ENCODE measurements at places on chromosomes 11 and 22. TPM values are rescaled to one million over a fixed set of nuclear protein-coding genes. Genes with fewer than 3 reads are reported as not detected.
A peak's percentile ranks its signal among the peaks of the same experiment; 100 is the strongest.

DNA sequence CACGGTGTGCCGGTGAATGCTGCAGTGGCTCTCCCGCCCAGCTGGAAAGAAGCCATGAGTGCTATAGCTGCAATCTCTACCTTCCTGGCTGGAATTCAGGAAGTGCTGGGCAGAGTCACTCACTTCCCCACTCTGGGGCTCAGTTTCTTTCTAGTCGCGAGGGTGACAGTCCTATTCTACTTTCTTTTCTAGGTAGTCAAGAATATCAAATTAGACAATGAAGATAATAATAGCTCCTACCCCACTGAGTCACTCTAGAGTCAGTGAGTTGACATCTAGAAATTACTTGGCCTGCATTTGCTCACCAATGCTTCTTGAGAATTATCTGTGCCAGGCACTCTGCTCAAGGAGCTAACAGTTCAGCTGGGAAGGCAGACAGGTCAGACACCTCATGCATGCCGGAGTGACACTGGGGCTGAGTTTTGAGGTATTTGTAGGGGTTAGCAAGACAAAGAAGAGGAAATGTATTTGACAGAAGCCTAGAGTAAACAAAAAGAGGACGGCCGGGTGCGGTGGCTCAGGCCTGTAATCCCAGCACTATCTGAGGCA lies 3.2 kb downstream of the CENPM start:
- peak overlapping the region; percentile 28 for H3K27ac ChIP-seq
- peaks cover 16% of the 10 kb centered on the region for H3K4me1 ChIP-seq
- H3K4me3 ChIP-seq, result no peak overlapping the region

DNA sequence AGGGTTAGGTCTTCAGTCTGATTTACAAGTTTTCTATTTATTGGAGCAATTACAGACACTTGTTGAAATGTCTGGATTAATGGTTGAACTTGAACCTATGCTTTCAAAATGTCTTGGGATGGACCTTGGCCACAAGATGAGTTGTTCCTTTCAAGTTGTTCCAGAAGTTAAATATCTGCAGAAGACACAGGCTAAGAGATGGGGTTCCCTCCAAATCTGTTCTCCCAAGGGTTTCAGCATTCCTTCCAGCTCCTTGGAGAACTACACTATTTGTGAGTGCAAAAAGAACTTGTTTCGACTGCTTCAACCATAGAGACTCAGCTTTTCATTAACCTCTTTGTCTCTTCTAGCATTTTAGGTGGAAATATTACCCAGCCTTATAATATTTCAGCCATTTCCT lies 189.0 kb upstream of the BLID start:
- no peak for DNase-seq
- peaks cover 12% of the 10 kb centered on the region for H3K4me1 ChIP-seq
- H3K36me3 ChIP-seq, result no peaks in the 10 kb centered on the region
- H3K4me3 ChIP-seq, result no peak overlapping the region
- H3K27me3 ChIP-seq, result no peaks in the 10 kb centered on the region

Gene ANGPTL5
- 0.12 TPM for total RNA-seq

DNA sequence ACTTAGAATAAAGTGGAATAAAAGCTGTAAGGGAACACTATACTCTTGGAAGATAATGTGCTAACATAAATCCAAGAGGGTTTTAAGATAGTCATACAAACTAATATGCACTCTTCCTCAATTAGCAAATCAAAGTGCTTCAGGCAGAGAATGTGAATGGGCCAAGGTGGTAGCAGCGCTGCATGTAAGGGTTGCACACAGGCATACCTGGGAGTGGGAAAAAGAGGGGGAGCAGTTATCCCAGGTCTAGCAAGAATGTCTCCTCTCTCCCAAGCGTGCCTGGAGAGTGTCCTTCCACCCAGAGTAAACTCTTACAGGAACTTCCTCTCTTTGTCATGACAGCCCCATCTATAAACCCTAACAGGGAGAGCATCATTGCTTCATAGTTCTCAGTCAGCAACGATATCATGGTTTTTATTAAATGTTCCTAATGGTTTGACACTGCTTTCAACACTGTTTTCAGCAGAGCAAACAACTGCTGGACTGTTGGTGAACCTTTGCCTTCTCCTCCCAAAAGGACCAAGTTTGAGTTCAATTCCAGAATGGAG lies 61.6 kb downstream of the SYTL2 start:
- H3K36me3 ChIP-seq, result no peaks in the 10 kb centered on the region
- no peaks in the 10 kb centered on the region for H3K27me3 ChIP-seq
- no peak overlapping the region for H3K4me3 ChIP-seq
- H3K27ac ChIP-seq, result no peak overlapping the region

DNA sequence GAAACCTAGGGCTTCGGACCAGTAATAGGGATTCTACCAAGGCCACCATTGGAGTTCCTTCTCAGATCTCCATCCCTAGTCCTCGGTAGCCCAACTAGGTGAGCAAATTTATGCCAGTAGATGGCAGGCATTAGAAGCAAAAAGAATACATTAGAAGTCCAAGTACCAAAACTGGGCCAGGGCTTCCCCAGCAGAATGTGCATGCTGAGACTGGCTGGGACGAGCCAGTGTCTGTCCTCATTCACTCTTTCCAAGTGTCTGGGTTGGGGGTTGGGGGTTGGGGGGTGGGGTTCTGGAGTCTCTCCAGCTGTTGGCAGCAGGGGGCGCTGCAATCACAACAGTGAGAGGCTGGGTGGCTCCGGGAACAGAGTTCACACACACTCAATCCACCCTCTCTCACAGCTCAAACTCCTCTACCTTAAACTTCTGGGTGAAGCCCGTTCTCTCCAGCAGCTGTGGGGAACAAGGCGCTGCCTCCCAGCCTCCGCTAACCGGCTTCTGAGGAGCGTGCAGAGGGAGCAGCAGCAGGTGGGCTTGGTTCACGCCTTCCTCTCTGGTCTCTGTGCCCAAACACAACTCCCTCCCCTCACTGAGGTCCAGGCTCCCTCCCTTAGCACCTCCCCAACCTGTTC lies 57.5 kb downstream of the BTG4 start:
- H3K27ac ChIP-seq, result no peak overlapping the region
- no peaks in the 10 kb centered on the region for H3K27me3 ChIP-seq
- no peak overlapping the region for H3K4me3 ChIP-seq
- H3K36me3 ChIP-seq, result no peaks in the 10 kb centered on the region
- H3K4me1 ChIP-seq, result no peaks in the 10 kb centered on the region

Gene CDC45
- total RNA-seq, result not detected

Gene C11orf16
- total RNA-seq, result not detected

GRCh38 chr11:130715085-130715876 lies 201.0 kb downstream of the SNX19 start:
- no peak overlapping the region for H3K27ac ChIP-seq
- H3K4me1 ChIP-seq, result no peaks in the 10 kb centered on the region
- no peak overlapping the region for H3K4me3 ChIP-seq
- DNase-seq, result no peak
- no peaks in the 10 kb centered on the region for H3K27me3 ChIP-seq
- no peaks in the 10 kb centered on the region for H3K36me3 ChIP-seq

Gene OR4P4
- total RNA-seq, result not detected

Gene PRSS23
- 17.8 TPM for total RNA-seq

DNA sequence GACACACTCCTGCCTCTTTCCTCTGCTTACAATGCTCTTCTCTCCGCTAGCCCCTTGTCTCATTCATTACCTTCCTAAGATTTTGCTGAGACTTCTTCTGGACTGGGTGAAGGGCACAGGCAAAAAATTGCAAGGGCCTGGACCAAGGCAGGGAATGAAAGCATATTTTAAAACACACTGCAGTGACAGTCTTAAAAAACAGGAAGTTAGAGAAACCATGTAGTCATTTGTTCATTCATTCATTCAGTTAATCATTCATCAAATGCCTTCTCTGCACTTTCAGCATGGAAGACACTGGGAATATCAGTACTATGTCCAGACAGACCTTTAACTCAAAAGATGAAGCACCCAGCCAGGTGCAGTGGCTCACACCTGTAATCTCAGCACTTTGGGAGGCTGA lies 44.9 kb upstream of the SWAP70 start:
- no peaks in the 10 kb centered on the region for H3K36me3 ChIP-seq
- DNase-seq, result no peak
- H3K4me1 ChIP-seq, result peaks cover 6% of the 10 kb centered on the region
- no peak overlapping the region for H3K4me3 ChIP-seq

Gene MS4A6A
- 20.6 TPM for total RNA-seq

GRCh38 chr22:46457502-46458488 lies 79.6 kb downstream of the CELSR1 start:
- no peaks in the 10 kb centered on the region for H3K36me3 ChIP-seq
- no peak overlapping the region for H3K27ac ChIP-seq
- no peak for DNase-seq
- H3K27me3 ChIP-seq, result no peaks in the 10 kb centered on the region
- no peaks in the 10 kb centered on the region for H3K4me1 ChIP-seq
- H3K4me3 ChIP-seq, result no peak overlapping the region

DNA sequence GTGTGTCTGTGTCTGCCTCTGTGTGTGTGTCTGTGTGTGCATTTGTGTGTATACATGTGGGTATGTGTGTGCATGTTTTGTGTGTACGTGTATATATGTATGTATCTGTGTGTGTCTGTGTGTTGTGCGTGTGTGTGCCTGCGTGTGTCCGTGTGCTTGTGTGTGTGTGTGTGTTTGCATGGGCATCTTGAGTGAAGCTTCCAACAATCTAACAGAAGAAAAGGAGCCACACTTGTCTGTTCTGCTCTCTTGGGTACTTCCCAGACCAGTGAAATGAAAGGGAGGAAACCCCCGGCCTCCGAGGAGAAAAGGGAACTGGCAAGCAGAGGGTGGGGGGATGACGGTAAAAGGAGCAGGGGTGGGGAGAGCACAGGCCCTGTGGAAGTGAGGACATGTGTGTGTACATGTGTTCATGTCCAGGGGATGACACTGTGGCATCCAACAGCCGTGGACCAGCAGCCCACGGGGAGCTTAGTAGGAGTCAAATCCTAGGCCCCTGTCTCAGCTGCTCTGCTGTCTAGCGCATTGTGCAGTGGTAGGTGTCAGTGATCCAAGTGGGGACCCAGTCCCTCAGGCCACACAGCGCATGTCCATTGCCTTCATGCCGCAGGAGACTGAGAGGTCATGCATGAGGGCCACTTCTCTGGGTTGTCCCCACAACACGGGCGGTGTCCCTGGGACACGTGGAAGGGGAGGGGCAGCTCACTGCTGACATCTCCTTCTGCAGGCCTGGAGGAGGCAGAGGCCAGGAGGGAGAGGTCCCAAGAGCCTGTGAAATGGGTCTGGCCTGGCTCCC lies 8.1 kb downstream of the CSF2RB start:
- no peak for DNase-seq
- H3K4me3 ChIP-seq, result no peak overlapping the region

Gene OSBPL5
- 11.2 TPM for total RNA-seq

- DNase-seq, result no peak
- H3K4me1 ChIP-seq, result no peaks in the 10 kb centered on the region
- peaks cover 2% of the 10 kb centered on the region for H3K27me3 ChIP-seq
- H3K36me3 ChIP-seq, result no peaks in the 10 kb centered on the region
Measured at GRCh38 chr22:47448231-47449223, 686.1 kb downstream of the TBC1D22A start.

GRCh38 chr22:30078320-30079311 lies 1.6 kb upstream of the HORMAD2 start:
- H3K36me3 ChIP-seq, result no peaks in the 10 kb centered on the region
- peaks cover 5% of the 10 kb centered on the region for H3K27me3 ChIP-seq
- H3K4me1 ChIP-seq, result no peaks in the 10 kb centered on the region

- H3K4me1 ChIP-seq, result no peaks in the 10 kb centered on the region
- no peak for DNase-seq
- H3K4me3 ChIP-seq, result no peak overlapping the region
- no peaks in the 10 kb centered on the region for H3K36me3 ChIP-seq
Measured at GRCh38 chr11:32171445-32171844, 80.6 kb downstream of the RCN1 start.

DNA sequence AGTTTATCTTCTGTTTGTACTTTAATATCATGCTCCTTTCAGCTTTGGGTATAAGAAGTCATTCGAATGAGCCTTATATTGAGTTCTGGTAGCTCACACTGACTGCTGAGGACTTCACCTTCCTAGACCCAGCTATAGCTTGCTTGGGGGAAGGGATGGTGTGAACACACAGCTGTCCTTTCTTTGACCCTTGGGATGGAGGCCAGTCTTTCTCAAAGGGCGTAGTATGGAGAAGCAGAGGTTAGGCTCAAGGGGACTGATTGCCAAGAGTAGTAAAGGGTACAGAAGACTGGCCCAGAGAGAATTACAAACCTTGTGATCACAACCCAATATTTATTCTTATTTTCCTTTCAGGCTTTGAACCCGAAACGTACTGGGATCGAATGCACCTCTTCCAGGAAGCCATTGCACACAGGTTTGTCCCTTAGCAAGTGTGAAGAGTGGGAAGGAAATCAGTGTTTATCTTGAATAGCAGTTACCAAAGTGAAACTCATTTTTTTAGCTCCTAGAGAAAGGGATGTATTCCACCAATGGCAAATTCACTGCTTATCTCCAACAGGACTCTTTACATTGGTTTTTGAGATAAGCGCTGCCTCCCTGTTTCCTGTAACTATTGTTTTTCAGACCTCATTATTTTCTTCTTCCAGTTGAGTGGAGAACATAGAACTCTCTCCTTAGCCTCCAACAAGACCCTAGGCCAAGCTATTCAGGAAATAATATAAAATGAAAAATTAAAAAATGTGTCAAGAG lies 42.8 kb upstream of the YWHAH start:
- no peaks in the 10 kb centered on the region for H3K27me3 ChIP-seq
- no peaks in the 10 kb centered on the region for H3K4me1 ChIP-seq
- H3K4me3 ChIP-seq, result no peak overlapping the region

- no peak overlapping the region for H3K4me3 ChIP-seq
- H3K4me1 ChIP-seq, result peaks cover 15% of the 10 kb centered on the region
- no peak for DNase-seq
- no peak overlapping the region for H3K27ac ChIP-seq
Measured at GRCh38 chr22:23257889-23258825, 77.8 kb downstream of the BCR start.

- H3K4me3 ChIP-seq, result no peak overlapping the region
- H3K36me3 ChIP-seq, result no peaks in the 10 kb centered on the region
- H3K27me3 ChIP-seq, result no peaks in the 10 kb centered on the region
- H3K4me1 ChIP-seq, result no peaks in the 10 kb centered on the region
- H3K27ac ChIP-seq, result no peak overlapping the region
Measured at GRCh38 chr11:83895516-83895915, 609.3 kb upstream of the CCDC90B start.

DNA sequence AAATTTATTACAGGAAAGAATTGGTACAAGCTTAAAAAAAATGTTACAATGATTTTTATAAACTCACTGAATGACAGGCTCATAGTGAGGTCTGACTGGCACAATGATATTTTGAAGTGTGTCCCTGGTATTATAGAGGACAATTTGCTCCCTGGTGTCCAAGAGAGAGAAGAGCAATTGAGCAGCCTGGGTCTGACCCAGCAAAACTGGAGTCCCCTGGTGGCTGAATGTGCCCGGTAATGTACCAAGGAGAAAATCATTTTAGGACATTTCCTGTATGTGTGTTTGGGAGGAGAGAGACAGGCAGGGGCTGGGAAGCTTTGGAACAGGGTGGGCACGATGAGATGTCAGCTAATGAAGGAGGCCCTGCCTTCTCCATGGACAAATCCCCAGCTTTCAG lies 125.3 kb downstream of the APOL5 start:
- no peak for DNase-seq
- H3K4me1 ChIP-seq, result peaks cover 60% of the 10 kb centered on the region
- H3K27ac ChIP-seq, result peak overlapping the region; percentile 85
- H3K27me3 ChIP-seq, result no peaks in the 10 kb centered on the region

Gene BAIAP2L2
- total RNA-seq, result not detected

- DNase-seq, result no peak
- H3K4me3 ChIP-seq, result no peak overlapping the region
- no peaks in the 10 kb centered on the region for H3K36me3 ChIP-seq
- peak overlapping the region; percentile 5 for H3K27ac ChIP-seq
- H3K4me1 ChIP-seq, result peaks cover 9% of the 10 kb centered on the region
Measured at GRCh38 chr11:9700105-9700801, 36.4 kb downstream of the SWAP70 start.

GRCh38 chr11:124752471-124753102 lies 532 bp upstream of the VSIG2 start:
- H3K27ac ChIP-seq, result no peak overlapping the region
- H3K36me3 ChIP-seq, result peaks cover 6% of the 10 kb centered on the region
- no peak overlapping the region for H3K4me3 ChIP-seq
- H3K27me3 ChIP-seq, result peaks cover 15% of the 10 kb centered on the region
- DNase-seq, result no peak

Gene NCAM1
- total RNA-seq, result 3.0 TPM

Gene TRIM64C
- not detected for total RNA-seq

Measured in psoas muscle (tissue), 8 donors.